ENCODE measurements at places on chromosomes 7 and 10. TPM values are rescaled to one million over a fixed set of nuclear protein-coding genes. Genes with fewer than 3 reads are reported as not detected.

DGKI gene
- total RNA-seq = 15.8 TPM

KEL gene
- not detected for total RNA-seq

SDK1 gene
- total RNA-seq = 1.6 TPM

GRCh38 chr10:133318494-133319127, 9.9 kb downstream of the ZNF511 start:
- peak; percentile 36 for DNase-seq

DNA sequence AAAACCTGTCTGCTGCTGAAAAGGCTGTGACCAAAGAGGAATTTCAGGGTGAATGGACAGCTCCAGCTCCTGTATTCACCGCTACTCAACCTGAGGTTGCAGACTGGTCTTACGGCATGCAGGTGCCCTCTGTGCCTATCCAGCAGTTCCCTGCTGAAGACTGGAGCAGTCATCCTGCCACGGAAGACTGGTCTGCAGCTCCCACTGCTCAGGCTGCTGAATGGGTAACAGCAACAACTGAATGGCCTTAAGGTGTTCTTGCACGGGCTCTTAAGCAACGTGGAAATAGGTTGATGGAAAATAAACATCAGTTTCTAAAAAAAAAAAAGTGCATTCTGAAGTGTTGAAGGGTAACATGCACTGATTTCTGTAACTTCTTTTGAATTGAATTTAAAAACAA, 82.3 kb downstream of the DAGLB start:
- DNase-seq = no peak

DNA sequence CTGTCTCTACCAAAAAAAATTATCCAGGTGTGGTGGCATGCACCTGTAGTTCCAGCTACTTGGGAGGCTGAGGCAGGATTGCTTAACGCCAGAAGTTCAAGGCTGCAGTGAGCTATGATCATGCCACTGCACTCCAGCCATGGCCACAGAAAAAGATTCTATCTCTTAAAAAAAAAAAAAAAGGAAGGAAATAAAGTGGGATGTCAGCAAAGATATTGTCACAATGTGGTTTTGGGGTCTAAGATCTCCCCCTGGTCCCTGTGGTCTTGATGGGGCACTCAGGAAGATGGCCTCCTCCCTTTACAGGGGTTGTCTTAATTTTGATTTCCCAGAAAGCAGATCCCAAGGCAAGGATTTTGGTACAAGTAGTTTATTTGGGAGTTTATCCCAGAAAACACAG, 7.4 kb upstream of the KAZALD1 start:
- DNase-seq = no peak

Data from IMR-90 (cell line).